Kasumi-1 (cell line): ENCODE measurements at places on chromosomes 1 and 21.

- peak; percentile 79 for DNase-seq
These were observed 2.9 kb upstream of the S100A2 start for GRCh38 chr1:153568367-153569099.

DNA sequence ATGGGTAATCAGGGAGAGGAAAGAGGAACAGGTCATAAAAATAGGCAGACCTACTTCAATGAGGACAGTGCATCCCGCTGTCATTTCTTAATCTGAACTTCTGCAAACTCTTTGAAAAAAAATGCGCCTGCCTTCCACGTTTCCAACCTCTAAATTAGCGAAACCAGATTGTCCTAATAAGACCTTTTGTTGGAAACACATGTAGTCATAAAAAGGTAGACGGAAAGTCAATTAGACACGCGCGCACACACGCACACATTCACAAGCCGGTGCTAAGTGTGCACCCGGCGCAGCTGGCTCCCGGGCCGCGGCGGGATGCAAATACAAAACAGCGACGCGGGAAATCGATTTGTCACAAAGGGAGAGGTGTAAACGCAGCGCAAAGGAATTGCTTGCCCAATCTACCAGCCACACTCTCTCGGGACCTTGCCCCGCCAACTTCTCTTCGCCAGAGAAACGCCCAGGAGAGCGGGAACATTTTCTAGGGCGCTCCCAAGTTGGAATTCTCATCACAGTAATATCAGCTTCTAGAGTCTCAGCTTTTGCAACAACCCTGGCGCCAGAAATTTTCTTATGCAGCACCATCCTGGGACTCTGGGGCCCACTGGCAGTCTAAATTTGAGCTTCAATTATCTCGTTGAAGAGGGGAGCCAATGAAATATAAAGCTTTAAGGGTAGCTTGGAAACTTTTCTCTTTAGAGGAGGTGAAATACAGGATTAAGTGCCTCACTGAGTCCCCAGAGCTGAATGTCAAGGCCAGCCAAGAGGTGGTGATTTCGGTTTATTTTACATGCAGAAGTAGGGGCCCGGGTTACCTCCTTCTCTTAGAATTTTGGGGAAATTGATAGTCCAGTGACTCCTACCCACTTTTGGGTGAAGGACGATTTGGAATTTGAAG, 4.5 kb downstream of the PRRX1 start:
- DNase-seq = no peak

- DNase-seq = no peak
These were observed 89.1 kb upstream of the COL24A1 start for GRCh38 chr1:86245566-86246190.

DNA sequence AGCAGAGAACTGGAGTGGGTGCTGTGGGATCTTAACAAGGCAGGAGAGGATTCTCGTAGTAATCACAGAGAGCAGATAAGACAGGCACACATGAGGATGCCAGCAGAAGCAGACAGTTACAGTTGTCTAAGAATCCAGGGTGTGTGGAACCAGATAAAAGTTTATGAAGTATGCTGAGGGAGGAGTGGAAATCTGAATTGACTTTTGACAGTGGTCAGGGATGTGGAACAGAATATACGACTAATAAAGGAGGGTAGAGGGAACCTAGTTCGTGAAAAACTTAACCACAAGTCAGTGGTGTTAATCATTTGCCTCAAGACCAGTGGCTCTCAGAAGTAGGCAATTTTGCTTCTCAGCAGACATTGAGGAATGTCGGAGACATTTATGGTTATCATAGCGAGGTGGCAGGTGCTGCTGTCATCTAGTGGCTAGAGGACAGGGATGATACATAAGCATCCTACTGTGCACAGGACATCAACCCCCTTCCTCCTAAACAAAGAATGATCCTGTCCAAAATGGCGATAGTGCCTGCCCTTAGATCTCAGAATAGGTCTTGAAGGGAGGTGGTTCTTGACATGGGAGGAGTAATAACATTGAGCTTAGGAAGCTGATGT, 3.0 kb downstream of the LRRC8D start:
- peak; percentile 19 for DNase-seq

DNA sequence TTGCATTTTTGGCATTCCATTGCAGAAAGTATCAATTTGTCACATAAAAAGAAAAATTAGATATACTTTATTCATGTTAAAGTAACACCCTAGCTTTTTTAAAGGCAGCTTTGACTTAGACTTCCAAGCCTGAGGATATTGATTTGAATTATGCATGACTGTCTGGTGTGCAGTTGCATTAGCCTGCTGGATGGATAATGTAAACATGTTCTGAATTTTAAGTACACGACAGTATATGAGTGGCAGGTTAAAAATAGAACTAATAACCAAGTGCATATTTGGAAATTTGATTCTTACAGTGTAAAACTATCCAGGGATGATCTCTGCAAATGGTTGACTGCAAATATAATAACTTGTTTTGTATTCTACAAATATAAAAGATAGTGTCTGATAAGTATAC, 124.0 kb downstream of the SYT14 start:
- no peak for DNase-seq

DNA sequence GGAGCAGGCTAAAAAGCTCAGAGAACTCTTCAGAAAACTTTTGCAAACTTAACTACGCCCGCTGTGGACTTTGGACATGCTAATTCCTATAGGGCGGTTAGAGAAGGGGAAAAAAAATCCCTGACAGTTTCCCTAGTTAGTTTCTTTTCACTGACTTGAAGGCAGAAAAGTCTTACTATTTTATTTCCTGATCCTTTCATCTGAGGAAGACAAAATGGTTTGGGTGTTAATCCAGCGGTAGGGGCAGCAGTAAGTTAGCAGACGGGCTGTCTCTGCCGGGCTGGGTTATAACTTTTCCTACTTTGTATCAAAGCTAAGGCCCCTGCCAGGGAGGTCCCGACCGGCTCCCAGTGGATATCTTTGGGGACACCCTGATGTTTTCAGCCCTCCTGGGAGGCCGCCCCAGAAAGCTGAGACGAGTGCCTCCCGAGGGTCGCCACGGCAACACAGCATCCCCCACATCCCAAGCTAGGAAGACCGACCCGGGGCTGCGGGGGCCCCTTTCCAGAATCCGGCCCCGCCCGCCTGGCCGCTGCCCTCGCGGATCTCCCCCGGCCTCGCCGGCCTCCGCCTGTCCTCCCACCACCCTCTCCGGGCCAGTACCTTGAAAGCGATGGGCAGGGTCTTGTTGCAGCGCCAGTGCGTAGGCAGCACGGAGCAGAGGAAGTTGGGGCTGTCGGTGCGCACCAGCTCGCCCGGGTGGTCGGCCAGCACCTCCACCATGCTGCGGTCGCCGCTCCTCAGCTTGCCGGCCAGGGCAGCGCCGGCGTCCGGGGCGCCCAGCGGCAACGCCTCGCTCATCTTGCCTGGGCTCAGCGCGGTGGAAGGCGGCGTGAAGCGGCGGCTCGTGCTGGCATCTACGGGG, 162.6 kb downstream of the RUNX1 start:
- DNase-seq = no peak

DNA sequence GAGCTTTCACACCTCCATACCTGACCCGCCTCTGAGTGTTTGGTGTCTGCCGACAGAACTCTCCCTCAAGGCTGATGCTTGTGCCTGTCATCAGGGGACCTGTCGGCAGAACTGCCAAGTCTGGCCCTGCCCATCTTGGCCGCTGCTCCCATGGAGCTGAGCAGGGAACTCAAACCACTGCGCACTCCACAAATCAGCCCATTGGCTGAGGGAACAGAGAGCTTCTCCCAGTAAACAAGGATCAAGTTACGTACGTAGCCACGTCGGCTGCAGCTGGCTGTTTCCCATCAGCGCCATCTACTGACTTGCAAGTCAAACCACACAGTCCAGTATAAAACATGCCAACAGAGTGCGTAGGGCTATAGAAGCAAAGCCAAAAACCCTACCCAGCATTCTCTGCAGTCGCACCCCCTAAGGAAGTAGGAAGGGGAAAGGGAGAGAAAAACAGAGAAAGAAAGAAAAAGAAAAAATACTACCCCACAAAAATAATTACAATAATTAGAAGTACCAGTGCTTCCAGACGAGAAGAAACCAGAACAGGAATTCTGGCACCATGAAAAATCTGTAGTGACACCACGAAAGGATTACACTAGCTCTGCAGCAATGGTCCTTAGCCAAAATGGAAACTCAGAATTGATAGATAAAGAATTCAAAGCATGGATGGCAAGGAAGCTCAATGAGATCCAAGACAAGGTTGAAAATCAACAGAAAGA, 13.1 kb downstream of the KRTAP13-1 start:
- peak; percentile 22 for DNase-seq

GRCh38 chr1:202856014-202856413, 32.9 kb downstream of the RABIF start:
- DNase-seq = no peak
